ENCODE measurements at places on chromosomes 4 and X. TPM values are rescaled to one million over a fixed set of nuclear protein-coding genes. Genes with fewer than 3 reads are reported as not detected.

The GUCY1B1 gene
- 12.6 TPM for total RNA-seq

The CDX4 gene
- not detected for total RNA-seq

DNA sequence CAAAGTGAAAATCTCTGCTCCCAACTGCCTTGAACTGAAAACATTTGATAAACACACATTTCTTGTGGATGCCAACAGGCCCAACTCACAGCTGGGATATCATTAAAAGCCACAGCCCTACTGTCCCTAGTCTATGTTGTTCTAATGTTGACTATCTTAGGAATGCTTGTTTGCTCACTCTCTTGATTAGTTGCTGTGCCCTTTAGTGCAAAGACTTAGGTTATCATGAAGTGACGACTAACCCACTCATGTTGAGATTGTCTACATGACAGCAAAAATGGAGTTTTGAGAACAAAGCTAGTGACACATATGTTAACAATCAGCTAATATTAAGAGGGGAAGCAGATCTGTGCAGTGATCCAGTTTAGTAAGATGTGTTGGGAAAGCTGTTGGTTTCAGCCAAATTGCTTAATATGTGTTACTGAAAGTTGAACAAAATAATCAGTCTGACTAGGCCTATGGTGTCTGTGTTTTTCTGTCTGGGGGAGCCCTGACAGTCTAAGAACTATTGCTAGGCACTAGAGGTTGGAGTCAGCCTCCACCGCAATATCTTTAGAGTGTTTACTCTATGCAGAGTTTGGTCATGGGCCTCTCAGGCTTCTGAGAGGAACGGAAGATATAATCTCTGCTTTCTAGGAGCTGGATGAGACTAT is 125.5 kb downstream of the ATG4A start:
- DNase-seq, result no peak

DNA sequence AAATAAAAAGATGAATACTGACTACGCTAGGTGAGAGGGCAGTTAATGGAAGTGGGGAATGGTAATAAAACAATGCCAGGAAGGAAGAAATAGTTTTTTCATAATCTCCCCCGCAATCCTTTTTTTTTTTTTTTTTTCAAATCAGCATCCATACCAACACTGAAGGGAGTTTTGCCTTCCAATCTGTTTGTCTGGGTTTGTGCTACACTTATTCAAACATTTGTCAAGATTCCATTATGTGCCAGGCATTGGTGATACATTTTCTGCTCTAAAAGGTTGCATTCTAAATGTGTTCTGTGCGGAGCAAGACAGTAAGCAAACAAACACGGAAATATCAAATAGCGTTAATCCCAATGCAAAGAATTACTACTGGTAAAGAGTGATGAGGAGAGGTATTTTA is 437.9 kb upstream of the BOD1L1 start:
- no peak for DNase-seq

DNA sequence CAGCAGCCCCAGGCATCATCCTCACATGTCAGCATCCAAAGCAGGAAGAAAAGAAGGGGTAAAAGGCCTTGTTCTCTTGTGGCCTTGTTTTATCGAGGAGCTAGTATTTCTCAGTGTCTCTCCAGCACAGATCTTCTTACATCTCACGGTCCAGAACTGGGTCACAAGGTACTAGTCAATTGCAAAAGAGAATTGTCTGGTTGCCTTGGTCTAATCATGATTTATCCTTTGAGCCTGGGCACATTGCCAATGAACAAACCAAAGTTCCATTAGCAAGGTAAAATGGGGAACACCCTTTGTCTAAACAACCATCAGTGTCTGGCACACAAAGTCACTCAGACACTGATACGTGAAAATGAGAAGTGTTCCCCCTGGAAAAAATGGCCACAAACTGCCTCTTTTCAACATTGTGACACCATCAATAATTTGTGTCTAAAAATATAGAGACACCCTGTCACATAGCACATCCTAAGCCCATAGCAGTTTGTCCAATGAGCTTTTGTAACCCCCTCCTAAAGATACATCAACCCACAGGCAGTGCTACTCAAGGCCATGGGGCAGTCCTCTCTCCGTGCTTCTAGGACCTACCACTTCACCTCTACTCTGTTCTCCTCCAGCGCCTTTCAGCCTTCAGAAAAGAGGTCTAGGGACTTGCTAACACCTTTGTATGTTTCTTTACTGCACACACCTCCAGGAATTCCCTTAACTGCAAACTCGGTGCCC is 534.4 kb downstream of the MID1IP1 start:
- no peak for DNase-seq

DNA sequence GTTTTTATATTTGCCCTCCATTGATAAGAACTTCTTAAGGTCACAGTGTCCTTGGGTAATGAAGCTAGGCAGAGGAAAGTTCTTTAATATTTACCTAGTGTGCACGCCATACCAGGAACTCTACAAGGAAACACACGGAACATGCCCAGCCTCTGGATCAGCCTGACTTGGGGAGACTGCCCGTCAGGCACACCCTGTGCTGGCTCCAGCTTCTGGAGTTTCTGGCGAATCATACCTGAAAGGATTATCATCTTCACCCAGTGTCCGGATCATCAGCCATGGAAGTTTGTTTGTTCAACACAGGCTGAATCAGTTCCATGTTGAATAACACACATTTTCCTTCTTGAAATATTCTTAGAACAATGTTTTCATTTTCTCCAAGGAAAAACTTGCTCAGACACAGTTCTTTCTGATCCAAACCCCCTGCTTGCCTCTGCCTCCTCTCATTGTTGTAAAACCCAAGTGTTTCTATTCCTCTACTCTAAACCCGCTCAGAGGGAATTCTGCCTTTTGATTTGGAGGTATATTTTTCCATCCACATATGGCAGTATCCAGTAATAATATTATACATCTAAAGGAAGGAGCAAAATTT is 176.7 kb downstream of the SHROOM3 start:
- no peak for DNase-seq

GRCh38 chr4:151657896-151658295 is 102.9 kb downstream of the GATB start:
- no peak for DNase-seq

DNA sequence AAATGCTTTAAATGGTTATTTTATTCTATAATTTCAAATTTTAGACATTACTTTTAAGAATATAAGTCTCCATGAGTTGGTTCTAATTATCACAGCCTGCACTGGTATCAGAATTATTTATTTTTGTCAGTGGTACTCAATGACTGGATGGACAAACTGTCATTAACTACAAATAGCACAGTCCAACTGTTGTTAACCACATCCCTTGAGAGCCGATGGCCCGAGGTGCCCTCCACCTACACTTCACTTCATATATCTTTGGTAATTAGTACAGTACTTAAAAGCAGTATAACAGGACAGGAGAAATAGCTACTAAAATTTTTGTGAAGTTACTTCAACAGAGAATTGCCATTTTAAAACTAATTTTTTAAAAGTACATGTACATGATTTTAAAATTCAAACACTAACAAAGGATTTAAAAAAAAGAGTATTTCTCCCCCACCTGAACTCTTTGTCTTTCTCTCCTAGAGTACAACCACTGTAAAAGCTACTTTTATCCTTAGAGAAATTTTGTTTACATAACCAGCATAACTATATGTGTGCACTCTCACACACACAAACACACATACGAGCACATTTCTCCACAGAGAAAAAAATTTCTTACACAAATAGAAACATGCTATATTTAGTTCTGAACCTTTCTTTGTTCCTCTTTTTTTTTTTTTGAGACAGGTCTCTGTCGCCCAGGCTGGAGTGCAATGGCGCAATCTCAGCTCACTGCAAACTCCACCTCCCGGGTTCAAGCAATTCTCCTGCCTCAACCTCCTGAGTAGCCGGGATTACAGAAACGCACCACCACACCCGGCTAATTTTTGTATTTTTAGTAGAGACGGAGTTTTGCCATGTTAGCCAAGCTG is 6.5 kb downstream of the TIFA start:
- DNase-seq, result no peak

- DNase-seq, result no peak
These were observed 350.8 kb upstream of the CASK start for GRCh38 chrX:42274151-42274550.

GRCh38 chr4:22463179-22463578 is 52.7 kb downstream of the ADGRA3 start:
- no peak for DNase-seq

GRCh38 chrX:13923289-13923688 is 106.4 kb upstream of the GPM6B start:
- DNase-seq, result no peak

- DNase-seq, result no peak
These were observed 21.4 kb upstream of the PGM2 start for GRCh38 chr4:37805091-37805490.

GRCh38 chr4:109155084-109155483 is 147.4 kb downstream of the COL25A1 start:
- no peak for DNase-seq

DNA sequence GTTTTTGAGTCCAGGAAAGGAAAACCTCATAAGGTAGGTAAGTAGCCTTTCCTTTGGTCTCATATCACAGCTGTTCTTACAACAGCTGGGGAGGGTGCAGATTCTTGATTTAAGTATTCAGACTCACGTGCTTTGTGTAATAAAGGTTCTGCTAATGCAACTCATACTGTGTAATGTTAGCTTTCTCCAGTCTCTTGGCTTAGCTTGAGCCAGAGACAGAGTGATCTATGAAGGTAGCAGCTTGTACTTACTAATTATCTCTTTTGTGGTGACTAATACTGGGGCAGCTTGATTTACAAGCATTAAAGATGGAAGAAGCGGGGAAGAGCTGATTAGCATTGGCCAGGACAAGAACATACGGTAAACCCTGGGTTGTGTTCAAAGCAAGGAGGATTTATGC is 80.3 kb downstream of the LNX1 start:
- DNase-seq, result no peak

Data from left ventricle myocardium inferior (tissue), 1 donor.